ENCODE measurements at places on chromosomes 4 and X. TPM values are rescaled to one million over a fixed set of nuclear protein-coding genes. Genes with fewer than 3 reads are reported as not detected.

GRCh38 chr4:52425751-52426326, 233.3 kb downstream of the USP46 start:
- DNase-seq = no peak

- DNase-seq = peak; percentile 45
Measured at GRCh38 chr4:144575181-144575580, 70.8 kb upstream of the HHIP start.

- no peak for DNase-seq
Measured at GRCh38 chr4:81904121-81904520, 432.4 kb upstream of the RASGEF1B start.

ADGRG2 gene
- total RNA-seq = 4.3 TPM

CENPU gene
- 28.2 TPM for total RNA-seq

IL2 gene
- total RNA-seq = not detected

- DNase-seq = no peak
Measured at GRCh38 chr4:96698831-96699230, 858.9 kb downstream of the PDHA2 start.

DNA sequence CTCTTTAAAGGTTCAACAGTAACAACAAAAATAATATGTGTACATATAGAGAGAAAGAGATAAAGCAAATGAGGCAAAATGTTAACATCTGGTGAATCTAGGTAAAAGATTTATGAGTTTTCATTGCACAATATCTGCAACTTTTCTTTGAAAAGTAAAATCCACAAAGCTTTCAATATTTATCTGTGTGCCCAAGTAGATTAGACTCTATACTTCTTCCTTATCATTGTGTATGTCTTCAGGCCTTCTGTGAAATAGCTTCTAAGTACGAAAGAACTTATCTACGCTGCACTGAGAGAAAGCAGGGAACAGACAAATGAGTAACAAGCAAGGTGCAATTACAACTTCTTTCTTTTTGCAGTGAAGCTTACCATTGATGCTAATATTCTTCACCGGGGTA, 81.6 kb downstream of the NPNT start:
- no peak for DNase-seq

DCAF4L1 gene
- total RNA-seq = not detected

DNA sequence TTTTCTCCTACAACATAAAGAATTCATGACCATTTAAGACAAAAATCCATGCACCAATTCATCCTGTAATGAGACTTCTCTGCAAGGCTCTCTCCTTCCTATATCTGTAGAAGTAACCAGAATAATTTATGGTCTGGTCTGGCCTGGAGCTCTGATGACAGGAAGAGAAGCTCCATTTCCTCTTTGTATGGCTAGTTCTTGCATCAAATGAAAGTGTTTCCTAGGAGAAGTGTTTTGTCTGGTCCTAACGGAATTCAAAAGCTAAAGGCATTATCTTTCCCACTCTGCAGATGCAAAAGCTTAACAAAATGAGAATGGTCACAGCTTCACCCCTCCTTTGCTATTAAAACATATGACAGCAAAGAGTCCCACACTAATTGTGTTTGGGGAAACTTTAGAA, 55.1 kb downstream of the SPATA18 start:
- DNase-seq = peak; percentile 37
